ENCODE measurements at places on chromosomes 16 and 17.

DNA sequence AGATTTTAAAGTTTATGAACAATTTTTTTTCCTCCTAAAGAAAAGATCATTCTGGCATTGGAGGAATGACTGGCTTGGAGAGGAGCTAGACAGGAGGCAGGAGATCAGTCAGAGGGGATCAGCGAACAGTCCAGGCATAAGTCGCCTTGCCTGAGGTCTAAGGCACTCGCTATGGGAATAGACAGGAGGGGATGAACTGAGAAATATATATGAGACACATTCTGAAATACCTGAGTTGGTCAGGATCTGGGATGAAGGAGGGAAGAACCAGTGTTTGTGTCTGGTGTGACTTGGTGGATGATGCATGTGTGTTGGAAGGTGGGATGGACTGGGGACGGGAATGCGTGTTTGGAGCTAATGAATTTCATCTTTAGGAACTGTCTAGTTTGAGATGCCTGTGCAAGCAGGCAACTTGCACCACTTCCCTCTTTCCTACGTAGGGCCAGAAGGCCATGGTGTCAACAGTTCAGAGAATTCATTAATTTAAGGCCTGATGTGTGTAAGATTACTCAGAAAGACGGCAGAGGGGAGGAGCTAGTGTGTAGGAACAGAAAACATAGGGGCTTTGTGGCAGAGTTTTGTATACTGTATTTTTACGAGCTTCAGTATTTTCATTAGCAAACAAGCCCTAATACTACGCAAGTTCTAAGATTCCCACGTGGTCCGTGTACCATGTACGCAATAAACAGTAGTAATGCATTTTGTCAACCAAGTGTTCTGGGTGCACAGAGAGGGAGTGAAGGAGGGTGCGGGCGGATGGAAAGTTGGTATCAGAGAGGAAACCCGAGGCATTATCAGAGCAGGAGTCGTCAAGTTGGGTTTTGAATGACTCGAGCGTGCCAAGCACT is 825 bp downstream of the HEATR6 start:
- DNase-seq: peak; percentile 64

GRCh38 chr16:58498341-58499091 is 1.4 kb upstream of the NDRG4 start:
- no peak for DNase-seq

- DNase-seq: no peak
These were observed 44.2 kb downstream of the PSMD12 start for GRCh38 chr17:67322042-67322787.

DNA sequence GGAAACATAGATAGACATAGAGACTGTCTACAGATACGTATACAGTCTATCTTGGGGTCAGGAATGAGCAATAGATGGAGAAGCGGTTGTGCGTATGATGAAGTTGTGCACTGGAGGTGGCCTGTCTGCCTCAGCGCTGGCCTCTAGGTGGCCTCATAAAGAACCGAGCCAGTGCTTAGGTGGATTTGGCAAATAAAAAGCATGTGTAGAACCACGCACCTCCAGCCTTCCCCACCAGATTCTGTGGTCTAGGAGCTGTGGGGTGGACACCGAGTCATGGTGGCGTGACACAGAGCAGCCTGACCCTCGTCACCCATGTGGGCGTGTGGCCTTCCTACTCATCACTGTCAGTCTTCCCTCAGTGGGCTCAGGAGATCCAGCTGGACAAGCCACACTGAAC is 34.0 kb downstream of the PGS1 start:
- peak; percentile 40 for DNase-seq

DNA sequence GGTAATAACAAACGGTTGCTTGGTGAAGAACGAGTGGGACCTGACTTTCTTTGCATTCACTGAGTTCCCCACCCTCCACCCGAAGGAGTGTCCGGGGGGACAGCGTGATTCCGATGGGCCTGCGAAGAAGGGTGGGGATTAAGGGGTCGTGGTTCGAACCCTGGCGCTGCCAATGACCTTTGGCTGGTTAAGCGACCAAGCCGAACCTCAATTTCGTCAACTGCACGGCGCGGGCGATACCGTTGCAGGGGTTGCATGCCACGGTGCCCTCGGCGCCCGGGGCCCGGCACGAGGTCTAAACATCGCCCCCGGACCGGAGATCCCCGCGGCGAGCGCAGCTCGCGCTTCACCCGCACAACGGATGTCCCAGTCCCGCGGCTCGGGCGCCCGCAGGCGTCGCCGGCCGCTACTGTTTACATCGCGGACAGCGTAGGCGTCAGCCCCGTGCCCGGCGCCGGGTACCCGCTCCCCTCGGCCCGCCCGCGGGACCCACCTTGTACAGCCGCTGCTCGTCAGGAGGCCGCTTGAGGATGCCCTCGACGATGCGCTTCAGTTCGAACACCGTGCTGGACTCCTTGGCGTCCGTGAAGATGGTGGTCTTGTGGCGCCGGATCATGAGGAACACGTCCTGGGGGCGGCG is 460 bp downstream of the ELOB start:
- DNase-seq: peak; percentile 37

GRCh38 chr17:33046361-33047255 is 55.0 kb downstream of the SPACA3 start:
- no peak for DNase-seq

GRCh38 chr16:64489449-64489848 is 632.4 kb downstream of the CDH11 start:
- no peak for DNase-seq

DNA sequence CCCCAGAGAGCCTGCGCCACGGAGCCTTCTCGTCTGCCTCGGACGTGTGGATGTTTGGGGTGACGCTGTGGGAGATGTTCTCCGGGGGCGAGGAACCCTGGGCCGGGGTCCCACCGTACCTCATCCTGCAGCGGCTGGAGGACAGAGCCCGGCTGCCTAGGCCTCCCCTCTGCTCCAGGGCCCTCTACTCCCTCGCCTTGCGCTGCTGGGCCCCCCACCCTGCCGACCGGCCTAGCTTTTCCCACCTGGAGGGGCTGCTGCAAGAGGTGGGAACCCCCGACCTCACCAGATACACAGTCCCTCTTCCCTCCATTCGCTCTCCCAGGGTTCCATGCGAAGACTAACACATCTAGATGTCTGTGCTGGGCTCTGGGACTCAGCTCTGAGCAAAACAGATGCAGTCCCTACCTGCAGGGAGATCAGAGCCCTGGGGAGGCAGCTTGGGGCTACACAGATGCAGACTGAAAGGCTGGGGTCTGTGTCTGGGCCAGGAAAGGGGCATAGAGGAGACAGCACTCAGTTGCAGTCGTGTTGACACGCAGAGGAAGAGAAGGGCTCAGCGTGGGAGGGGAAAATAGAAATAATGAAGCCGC is 3.7 kb downstream of the TNK1 start:
- DNase-seq: no peak

Data from activated naive CD4-positive, alpha-beta T cell treated with anti-CD3 and anti-CD28 coated beads, Interleukin-2, amount 50 U/mL, for 16 hours (primary cell).